Melanocyte of skin (primary cell): ENCODE measurements at places on chromosomes 5 and 9. TPM values are rescaled to one million over a fixed set of nuclear protein-coding genes. Genes with fewer than 3 reads are reported as not detected.

The ZCCHC9 gene
- 44.6 and 56.8 TPM in 2 replicates for total RNA-seq

The MYO10 gene
- 69.9 and 162 TPM in 2 replicates for total RNA-seq

The FBLL1 gene
- 1.5 and 3.4 TPM in 2 replicates for total RNA-seq

The C9orf43 gene
- 0.46 and 1.7 TPM in 2 replicates for total RNA-seq

The PCDHGA8 gene
- total RNA-seq, result 0.34 and 2.5 TPM in 2 replicates

The DMRT3 gene
- total RNA-seq, result not detected in 2 replicates

The CTSL gene
- total RNA-seq, result 230 and 407 TPM in 2 replicates

The MARVELD2 gene
- total RNA-seq, result 1.0 and 4.0 TPM in 2 replicates

The SUSD3 gene
- total RNA-seq, result 0.69 and 3.3 TPM in 2 replicates

The ZBED3 gene
- total RNA-seq, result 2.7 and 2.8 TPM in 2 replicates

The EQTN gene
- total RNA-seq, result 0.93 TPM in 1 of 2 replicates, not detected in the other
